ENCODE measurements at places on chromosomes 11 and 22. TPM values are rescaled to one million over a fixed set of nuclear protein-coding genes. Genes with fewer than 3 reads are reported as not detected.

DNA sequence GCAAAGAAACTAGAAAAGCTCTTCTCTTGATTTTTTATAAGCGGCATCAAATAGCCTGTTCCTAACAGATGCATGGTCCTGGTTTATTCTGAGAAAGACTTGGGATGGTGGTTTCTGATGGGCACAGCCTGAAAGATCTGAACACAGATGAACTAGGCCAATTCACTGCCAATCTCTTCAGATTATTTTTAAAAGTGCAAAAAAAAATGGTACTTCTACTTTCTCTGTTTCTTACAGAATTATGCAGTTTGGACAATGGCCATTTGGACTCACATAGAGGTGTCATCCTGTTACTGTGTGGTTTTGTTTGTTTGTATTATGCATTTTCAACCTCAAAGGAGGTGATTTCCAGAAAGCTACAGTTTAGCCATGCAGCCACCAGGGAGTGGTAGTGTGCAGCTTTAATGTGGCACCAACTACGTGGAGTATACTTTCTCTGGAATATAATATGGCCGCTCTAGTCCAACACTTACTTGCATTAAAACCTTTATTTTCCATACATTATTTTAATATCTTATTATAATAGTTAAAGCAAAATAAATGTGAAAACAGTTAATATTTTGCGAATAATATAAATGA lies 469.8 kb upstream of the KIRREL3 start:
- DNase-seq: no peak

- DNase-seq: no peak
Measured at GRCh38 chr11:46491661-46492330, 100.2 kb upstream of the CHRM4 start.

- DNase-seq: peak; percentile 92
Measured at GRCh38 chr22:37561212-37562048, 1.1 kb downstream of the CDC42EP1 start.

BTBD18 gene
- not detected for total RNA-seq

DNA sequence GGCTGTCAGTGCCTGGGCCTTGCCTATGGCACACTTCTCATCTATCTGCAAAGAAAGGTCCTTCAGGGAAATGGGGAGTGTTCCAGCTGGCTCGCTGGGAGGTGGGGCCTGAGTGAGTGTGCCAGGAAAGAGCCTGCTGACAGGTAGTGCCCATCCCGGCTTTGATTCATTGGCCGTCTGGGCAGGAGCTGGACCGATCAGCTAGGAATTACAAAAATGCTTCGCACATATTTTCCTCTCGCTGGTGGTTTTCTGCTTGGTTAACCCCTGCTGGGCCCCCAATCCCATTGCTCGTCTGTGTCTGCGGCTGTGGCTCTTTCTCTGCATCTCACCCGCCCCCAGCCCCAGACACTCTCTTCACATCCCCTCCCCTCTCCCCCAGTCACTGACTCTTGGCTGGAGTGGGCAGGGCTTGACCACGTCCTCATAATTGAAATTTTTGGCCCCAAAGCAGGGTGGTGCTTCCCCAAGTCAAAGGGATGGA lies 10.8 kb downstream of the LIF start:
- DNase-seq: peak; percentile 56

DNA sequence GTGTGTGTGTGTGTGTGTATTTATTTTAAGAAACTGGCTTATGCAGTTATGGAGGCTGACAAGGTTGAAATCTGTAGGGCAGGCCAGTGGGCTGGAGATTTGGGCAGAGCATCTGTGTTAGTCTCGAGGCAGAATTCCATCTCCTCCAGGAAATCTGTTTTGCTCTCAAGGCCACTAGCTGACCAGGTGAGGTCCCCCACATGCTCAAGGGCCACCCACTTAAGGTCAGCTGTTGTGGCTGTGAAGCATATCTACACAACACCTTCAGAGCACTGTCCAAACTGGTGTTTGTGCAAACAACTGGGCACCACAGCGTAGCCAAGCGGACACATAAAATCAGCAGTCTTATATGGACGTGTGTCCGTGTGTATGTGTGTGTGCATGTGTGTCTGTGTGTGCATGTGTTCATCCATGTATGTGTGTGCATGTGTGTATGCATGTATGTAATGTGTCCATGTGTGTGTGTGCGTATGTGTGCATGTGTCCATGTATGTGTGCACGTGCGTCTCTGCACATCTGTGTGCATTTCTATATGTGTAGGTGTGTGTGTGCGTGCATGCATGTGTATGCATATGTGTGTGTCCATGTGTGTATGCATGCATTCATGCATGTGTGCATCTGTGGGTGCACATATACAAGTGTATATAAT lies 400.9 kb downstream of the BRD1 start:
- DNase-seq: peak; percentile 35

GRCh38 chr22:42855721-42856120 lies 1.4 kb downstream of the ARFGAP3 start:
- no peak for DNase-seq

MUC6 gene
- total RNA-seq: 1.9 TPM

PTGDR2 gene
- 0.59 TPM for total RNA-seq

RIC8A gene
- total RNA-seq: 76.5 TPM

DNA sequence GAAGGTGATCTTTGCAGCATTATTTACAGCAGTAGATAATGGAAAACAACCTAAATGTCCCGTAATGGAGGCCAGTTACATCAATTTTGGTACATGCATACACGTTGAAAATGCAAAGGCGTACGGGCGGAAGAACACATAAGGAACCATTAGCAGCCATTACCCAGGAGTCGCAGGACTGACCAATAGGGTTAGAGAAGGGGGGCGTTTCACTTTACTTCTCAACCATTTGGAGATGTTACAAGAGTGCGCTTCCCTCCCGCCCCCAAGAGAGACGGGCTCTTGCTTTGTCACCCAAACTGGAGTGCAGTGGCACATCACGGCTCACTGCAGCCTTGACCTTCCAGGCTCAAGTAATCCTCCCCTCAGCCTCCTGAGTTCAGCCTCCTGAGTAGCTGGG lies 52.8 kb upstream of the SLC35C1 start:
- DNase-seq: no peak

ARHGAP20 gene
- total RNA-seq: 34.6 TPM

DNA sequence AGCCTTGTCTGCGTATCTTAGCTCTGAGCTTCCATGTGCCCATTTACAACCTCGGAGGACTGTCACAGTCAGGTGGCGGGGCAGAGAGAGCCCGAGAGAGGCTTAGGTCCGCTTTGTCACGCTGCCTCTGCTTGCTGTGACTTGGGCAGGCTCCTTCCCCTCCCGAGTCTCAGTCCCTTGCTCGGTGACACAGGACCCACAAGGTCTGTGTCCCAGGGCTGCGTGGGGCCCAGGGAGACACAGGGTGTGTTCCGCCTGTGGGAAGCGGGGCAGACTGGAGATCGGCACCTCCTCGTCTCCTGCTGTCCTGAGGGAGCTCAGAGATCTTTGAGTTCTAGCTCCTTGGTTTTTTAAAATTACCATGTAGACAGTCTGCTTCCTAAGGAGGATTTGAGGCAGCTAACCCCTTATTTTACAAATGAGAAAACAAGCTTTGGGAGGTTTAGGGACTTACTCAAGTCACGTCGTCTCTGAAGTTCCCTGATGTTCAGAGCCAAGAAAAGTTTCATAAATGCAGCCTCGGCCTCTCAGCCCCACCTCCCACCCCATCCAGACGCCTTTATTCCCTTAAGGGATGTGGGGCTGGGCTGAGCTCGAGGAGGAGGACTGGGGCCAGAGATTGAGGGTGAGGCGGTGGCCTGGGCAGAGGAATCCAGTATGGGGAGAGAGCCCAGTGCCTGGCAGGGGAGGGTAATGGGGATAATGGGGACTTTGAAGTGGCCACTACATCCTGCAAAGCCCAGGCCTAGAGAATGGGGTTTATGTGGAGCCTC lies 103.6 kb downstream of the NECTIN1 start:
- no peak for DNase-seq

DNA sequence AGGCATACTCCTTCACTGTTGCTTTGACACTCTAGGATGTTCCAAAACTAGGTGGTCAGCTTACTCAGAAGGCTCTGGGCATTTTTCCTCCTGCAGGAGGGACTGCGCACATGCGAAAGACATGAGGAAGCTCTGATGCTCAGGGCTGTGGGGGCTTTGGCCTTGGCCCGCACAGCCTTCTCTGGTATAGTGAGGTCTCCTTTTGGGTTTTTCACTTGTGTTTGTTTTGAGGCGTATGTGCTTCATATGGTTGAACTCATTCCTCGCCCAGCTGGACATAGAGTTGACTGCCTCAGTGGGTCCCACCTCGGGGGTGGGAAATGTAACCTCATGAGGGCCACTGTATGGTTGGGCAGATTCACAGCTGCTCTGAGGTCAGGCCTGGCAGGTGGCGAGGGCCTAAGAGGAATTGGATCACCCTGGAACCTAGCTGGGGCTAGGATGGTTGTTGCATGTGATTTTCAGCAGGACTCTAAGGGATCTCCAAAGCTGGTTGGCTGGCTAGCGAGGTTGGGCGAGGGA lies 63.7 kb downstream of the PTPRJ start:
- DNase-seq: no peak

- no peak for DNase-seq
Measured at GRCh38 chr22:19870153-19871022, 15.7 kb upstream of the GNB1L start.

All from breast epithelium (tissue), 4 donors.